ENCODE measurements at places on chromosomes 4 and X.

DNA sequence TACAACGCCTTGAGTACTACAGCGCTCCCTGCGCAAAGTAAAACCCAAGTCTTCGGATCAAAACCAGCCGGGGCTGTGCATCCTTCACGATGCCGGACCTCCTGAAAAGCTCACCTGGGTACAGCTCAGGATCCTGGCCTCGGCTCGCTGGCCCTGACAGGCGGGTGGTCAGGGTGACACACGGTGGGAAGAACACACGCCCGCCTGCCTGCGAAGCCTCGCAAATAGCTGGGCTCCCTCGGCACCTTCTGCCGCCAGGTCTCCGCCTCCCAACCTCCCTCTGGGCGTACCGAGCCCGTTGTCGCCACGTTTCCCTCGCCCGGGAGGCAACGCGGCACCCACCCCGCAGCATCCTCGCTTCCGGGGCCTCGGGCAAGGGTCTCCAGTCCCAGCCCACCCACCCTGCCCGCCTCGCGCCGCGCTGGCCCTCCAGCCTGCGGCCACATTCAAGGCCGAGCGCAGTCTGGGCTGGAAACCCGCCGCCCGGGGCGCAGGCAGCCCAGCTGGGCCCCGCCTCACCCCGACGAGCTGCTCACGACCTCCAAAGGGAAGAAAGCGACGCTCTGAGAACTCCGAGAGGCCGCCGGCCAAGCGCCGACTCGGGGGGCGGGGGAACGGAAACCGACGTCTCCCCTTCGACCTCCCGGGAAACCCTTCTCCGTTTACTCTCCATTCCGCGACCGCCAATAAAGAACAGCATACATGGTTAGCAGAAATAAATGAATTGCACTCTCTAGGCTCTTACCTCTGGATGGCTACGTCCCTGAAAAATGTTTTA lies 511 bp downstream of the PPM1K start:
- DNase-seq: peak; percentile 78

- peak; percentile 49 for DNase-seq
These were observed 193.0 kb downstream of the MGST2 start for GRCh38 chr4:139858436-139859205.

DNA sequence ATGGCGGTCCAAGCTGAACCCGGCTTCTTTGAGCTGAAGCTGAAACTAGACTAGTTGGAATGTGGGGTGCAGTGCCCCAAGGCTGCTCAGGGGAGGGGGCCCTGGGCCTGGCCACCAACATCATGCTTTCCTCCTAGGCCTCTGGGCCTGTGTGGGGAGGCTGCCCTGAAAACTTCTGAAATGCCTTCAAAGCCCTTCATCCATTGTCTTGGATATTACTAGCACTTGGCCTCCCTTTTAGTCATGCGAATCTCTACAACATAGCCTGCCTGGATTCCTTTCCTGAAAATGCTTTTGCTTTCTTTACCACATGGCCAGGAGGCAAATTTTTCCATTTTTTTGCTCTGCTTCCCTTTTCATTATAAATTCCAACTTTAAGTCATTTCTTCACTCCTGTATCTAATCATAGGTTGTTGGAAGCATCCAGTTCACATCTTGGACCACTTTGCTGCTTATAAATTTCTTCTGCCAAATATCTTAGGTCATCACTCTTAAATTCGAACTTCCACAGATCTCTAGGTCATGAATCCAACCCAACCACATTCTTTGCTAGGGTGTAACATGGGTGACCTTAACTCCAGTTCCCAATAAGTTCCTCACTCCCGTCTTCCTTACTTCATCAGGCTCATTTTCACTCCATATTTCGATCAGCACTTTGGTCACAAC lies 103.4 kb downstream of the DDIT4L start:
- no peak for DNase-seq

DNA sequence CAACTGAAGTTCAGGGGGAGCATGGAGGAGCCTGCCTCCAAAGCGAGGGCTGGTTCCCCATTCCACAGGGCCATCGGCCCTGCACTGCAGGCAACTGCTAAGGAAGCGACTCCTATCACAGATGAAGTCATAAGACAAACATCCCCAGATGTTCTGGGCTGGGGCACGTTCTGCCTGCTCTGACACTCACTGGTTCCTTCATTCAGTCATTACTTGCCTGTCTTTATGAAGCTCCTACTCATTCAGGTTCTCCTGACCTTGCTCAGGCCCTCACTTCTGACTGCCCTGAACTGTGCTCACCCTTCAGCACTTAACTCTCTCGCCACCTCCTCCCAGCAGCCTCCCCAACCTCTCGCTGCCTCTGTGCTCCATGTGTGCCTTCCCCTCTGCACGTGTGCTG lies 2.5 kb upstream of the SLC2A9 start:
- DNase-seq: no peak

- no peak for DNase-seq
These were observed 43.9 kb downstream of the PTTG2 start for GRCh38 chr4:38004062-38004461.

- no peak for DNase-seq
These were observed 100.4 kb downstream of the MMRN1 start for GRCh38 chr4:89995006-89995405.

- no peak for DNase-seq
These were observed 96.0 kb upstream of the RAB40AL start for GRCh38 chrX:102840871-102841705.

DNA sequence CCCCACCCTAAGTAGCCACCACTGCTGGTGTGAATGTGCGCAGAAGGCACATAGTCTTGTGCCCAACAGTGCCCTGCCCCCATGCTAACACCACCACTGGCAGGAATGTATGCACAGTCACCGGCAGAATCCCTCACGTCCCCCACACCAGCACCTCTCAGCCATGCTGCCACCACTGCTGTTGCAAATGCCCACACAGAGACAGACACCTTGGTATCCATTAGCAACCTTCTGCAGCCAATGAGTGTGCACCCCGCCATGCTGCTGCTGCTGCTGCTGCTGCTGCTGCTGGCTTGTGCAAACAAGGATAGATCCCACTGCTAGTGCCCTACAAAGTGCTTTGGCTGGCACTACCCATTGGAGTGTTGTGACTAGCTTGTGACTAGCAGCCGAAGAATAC lies 52.4 kb upstream of the MMAA start:
- DNase-seq: no peak

- DNase-seq: no peak
These were observed 572.0 kb downstream of the INPP4B start for GRCh38 chr4:142274137-142274536.

DNA sequence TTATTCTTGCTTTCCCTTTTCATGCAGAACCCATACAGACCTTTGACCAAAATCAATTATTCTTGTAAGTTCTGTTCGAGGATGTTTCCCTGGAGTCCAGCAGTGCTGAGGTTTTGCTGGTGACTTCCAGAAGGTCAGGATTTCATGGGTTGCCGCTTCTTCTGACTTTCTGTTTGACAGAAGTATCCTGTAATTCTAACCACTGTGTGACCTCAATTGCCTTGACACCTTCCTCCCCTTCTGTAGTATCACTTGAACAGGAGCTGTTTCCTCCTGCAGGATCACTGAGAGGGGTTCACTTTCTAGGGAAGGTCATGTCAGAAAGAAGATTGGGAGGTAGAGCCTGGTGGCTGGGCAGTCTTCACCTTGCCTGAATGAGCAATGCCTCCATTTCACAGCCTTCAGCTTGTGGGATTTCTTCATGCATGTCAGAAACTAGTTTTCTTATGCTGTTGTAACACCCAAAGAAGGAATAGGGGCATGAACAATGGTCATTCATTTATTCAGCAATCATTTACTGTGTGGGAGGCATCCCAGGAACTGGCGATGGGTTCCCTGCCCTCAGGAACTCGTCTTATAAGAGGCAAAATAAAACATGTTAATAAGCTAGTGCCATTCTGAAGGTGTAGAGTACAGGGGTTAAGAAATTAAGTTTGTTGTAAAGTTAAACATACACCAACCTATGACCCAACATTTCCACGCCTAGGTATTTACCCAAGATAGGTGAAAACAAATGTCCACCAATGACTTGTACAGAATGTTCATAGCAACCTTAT lies 205.9 kb downstream of the SOWAHB start:
- DNase-seq: no peak

- no peak for DNase-seq
These were observed 12.0 kb upstream of the EXOC1L start for GRCh38 chr4:55807556-55807955.

GRCh38 chr4:89029591-89029990 lies 27.4 kb downstream of the FAM13A start:
- no peak for DNase-seq
